ENCODE measurements at places on chromosomes 2 and 18. TPM values are rescaled to one million over a fixed set of nuclear protein-coding genes. Genes with fewer than 3 reads are reported as not detected.

GRCh38 chr2:53177327-53177726 is 590.3 kb upstream of the CHAC2 start:
- no peak for DNase-seq
- H3K4me1 ChIP-seq: no peaks in the 10 kb centered on the region
- no peak overlapping the region for H3K4me3 ChIP-seq

GRCh38 chr2:64923385-64923710 is 65.9 kb upstream of the SLC1A4 start:
- no peak for DNase-seq
- H3K4me3 ChIP-seq: no peak overlapping the region
- no peaks in the 10 kb centered on the region for H3K36me3 ChIP-seq
- H3K27me3 ChIP-seq: no peaks in the 10 kb centered on the region

DNA sequence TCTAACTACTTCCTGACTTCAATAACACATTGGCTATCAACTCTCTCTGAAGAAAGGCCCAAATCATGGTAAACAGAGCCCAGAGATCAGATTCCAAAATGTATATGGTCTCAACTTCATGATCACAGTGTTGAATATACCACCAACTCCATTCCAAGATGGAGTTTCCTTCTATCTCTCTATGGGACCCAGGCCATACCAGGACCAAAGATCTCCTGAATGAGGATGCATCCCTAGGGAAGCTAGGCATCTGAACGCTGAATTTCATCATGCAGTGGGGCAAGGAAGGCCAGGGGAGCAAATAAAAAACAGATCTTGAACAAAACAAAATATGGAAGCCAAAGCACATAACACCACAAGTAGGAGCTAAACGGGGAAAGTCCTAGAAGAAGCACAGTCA is 320.7 kb upstream of the PKDCC start:
- no peak overlapping the region for H3K27ac ChIP-seq
- no peak overlapping the region for H3K4me3 ChIP-seq
- H3K4me1 ChIP-seq: peaks cover 7% of the 10 kb centered on the region
- DNase-seq: no peak

SP5 gene
- 0.30 TPM for total RNA-seq

ZNF396 gene
- 2.5 TPM for total RNA-seq

COL6A3 gene
- total RNA-seq: 444 TPM

C2orf66 gene
- not detected for total RNA-seq

GREB1 gene
- 611 TPM for total RNA-seq

PCARE gene
- total RNA-seq: 0.27 TPM

CPSF3 gene
- total RNA-seq: 16.1 TPM

TRPM8 gene
- not detected for total RNA-seq
